ENCODE measurements at places on chromosomes 2 and 18.

DNA sequence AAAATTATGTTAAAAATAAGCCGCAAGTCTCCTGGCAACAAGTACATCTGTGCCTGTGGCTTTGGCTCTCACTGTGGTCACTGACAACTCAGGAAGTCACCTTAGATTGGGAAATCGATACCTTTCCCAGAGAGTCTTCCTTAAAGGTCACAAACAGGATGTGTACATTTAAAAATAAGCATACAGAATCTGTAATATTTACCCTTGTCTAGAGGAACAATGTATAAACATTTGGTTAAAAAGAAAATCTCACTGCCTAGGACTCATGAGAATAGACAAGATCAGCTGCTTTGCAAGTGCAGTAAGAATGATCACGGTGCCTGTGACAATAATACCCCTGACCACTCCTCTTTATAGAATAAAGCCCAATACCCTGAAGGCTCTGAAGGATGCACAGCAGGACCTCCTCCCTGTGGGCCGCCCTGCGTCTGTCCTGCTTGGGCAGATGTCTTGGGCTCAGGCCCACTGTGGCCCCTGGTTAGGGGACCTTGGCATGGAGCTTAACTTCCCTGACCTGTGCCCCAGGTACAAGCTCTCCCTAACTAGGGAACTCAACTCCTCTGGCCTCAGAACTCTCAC is 98.0 kb upstream of the MGAT4A start:
- no peak for DNase-seq

DNA sequence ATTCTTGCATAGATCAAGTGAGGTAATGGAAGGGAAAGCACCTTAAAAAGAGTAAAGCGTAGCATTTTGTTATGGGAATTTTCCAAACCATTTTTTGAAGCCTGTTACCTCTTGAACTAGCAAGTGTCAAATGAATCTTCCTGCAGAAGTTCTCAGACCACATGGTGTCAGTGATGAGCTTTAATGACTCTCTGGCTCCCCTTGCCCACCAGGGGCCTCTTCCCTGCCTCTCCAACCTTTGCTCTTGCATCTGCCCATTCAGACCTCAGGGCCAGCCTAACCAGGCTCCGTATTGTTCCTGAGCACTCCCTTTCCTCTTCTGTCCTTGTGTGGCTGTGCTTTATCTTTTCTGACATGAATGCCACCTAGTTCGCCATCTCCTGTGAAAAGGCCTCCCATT is 155.9 kb downstream of the DIS3L2 start:
- DNase-seq = no peak

GRCh38 chr2:138994502-138994901 is 214.3 kb upstream of the NXPH2 start:
- DNase-seq = no peak

- peak; percentile 36 for DNase-seq
Observed at GRCh38 chr2:202238234-202239197, at the start of gene SUMO1. TSS of gene SUMO1 (minus strand) at chr2:202238597. CDS start at chr2:202238451, 146 bp downstream.

DNA sequence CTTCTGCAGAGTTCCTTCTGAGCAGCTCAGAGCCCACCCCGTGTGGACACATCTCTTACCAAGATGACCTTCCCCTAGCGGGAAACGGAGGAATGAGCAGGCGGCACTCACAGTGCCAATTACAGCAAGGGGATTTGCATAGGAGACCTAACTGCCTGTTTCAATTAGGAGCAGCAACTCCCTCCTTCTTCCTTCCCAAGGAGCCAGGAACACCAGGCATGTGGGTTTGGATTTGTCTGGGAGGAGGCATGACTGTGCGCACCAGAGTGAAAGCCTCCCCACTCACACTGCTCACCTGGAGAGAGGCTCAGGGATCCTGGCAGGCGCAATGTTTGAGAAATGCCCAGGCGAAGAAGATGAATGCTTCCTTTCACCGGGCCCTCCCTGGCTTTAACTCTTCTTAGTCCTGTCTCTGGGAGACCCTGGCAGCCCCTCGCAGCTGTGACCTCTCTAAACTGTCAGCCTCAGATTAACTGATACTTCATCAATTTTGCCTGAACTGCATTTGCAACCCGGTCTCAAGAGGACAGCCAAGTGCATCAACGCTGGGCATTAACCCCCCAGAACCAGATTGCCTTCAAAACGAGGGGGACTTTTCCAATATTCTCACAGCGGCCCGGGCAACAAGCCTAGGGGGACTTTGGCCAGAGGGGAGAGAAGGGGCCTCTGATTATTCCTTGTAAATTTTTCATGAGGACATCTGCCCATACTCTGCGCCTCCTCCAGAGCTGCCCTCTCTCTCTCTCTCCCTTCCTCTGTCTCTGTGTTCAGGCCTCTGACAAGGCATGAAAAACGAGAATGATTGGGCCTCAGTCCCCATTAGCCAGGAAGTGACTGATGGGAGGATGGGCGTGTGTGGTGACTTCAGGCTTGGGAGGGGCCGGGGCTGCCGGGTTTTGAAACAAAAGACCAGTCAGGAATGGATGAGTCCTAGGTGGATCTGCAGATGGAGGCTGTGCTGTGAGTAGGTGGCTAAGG is 93.8 kb downstream of the CMPK2 start:
- DNase-seq = no peak

DNA sequence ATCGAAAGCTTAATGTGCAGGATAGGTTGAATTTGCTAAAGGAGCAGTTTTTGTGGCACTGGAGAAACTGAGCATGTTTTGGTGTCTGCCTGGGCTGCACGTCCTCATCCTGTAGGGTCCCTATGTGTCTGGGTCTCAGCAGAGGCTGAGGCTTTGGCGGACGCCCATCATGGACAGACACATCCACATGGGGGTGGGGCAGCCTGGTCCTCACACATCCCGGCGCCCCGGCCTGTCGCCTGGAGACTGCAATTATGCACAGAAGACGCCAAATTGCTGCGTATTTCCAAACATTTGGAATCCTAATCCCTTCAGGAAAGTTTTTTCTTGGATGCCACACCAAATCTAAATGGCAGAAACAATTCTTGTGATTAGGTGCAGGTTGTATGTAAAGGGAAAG is 128.2 kb upstream of the TWIST2 start:
- DNase-seq = no peak

- no peak for DNase-seq
Observed at GRCh38 chr2:40511661-40512213, 59.8 kb upstream of the SLC8A1 start.

- DNase-seq = no peak
Observed at GRCh38 chr18:25169701-25170100, 182.3 kb downstream of the ZNF521 start.

GRCh38 chr2:8935982-8936381 is 67.5 kb downstream of the MBOAT2 start:
- no peak for DNase-seq

DNA sequence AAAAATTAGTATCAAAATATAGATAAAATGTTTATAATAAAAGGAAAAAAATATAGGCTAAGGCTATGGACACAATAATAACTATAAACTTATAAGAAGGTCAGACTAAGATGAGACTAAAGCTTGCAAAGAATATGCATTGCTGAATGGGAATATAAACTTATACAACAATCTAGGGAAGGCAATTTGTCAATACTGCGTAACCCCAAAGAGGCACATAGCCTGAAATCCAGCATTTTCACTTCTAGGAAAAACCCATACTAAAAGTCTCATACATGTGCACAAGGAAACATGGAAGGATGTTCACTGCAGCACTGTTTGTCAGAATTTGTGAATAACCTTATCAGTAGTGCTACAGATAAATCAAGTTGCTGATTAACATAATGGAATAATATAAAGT is 45.5 kb downstream of the FANCL start:
- no peak for DNase-seq

DNA sequence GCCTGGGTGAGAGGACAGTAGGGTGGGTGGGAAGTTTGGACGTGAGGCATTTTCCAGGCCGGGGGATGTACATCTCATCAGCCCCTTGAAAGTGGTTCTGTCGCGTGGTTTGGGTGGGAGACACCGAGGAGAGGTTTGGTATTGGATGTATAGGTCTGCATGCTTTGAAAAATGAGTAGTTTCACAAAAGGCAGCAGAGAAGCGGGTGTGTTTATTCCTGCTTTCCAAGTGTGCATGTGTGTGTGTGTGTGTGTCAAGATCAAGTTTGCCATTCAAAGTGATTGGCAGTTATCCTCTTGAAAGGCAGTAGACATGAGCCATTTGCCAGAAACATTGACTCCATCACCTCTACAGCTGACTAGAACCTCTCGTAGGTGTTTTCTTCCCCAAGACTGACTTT is 423.1 kb upstream of the POU3F3 start:
- no peak for DNase-seq

GRCh38 chr18:77262643-77263465 is 13.2 kb downstream of the GALR1 start:
- DNase-seq = no peak

DNA sequence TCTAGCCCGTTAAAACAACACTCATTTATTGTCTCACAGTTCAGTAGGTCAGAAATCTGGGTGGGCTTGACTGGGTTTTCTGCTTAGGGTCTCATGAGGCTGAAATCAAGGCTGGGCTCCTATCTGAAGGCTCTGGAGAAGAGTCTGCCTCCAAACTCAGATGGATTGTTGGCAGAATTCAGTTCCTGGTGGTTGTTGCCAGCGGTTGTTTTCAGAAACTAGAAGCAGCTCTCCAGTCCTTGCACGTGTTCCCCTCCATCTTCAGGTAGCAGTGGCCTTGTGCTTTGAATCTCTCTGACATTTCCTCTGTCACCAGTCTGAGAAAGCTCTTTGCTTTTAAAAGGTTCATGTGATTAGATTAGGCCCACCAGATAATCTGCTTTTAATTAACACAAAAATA is 20.1 kb upstream of the FN1 start:
- no peak for DNase-seq

DNA sequence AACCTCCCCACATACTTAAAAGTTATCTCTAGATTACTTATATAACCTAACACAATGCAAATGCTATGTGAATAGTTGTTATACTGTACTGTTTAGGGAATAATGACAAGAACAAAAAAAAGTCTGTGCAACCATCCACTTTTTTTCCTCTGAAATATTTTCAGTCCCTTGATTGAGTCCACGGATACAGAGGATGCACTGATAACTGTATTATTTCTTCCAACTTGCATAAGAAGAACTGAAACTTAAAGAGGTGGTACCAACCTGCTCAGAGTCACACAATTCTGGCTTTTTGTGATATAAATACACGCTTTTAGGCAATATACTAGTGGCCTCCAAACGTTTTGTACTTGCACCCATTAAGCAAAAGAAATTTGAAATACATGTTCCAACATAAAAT is 1.4 kb downstream of the SMC6 start:
- no peak for DNase-seq

Data from esophagus squamous epithelium (tissue), 5 donors.